ENCODE measurements at places on chromosomes 1 and 21. TPM values are rescaled to one million over a fixed set of nuclear protein-coding genes. Genes with fewer than 3 reads are reported as not detected.

The TNFAIP8L2 gene
- total RNA-seq: 0.20 TPM

The ST6GALNAC5 gene
- not detected for total RNA-seq

The TTC34 gene
- total RNA-seq: under 0.01 TPM

DNA sequence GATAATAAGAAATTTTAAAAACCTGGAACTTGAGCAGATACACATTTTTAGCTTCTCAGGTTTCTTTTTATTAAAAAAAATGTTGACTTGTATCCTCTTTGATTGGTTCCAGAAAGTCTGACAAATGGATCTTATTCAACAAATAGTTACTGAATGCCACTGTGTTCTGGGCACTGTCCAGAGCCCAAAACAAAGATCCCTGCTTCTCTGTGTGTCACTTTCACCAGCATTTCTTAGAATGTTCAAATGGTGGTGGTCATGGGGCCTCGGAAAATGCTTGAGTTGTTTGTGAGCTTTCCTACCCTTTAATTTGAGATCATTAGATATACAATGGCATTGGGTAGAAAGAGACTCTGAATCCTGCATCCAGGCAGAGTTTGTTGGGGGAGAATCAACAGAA lies 19.9 kb downstream of the ACTN2 start:
- no peak for DNase-seq

GRCh38 chr1:243735457-243735856 lies 114.6 kb downstream of the AKT3 start:
- DNase-seq: no peak

- no peak for DNase-seq
Observed at GRCh38 chr21:42829417-42829816, 49.9 kb downstream of the WDR4 start.

GRCh38 chr1:22636353-22636752 lies at the start of gene C1QA:
C1QA (plus strand) TSS chr1:22636628; CDS start chr1:22637617, 989 bp downstream.
- DNase-seq: no peak

DNA sequence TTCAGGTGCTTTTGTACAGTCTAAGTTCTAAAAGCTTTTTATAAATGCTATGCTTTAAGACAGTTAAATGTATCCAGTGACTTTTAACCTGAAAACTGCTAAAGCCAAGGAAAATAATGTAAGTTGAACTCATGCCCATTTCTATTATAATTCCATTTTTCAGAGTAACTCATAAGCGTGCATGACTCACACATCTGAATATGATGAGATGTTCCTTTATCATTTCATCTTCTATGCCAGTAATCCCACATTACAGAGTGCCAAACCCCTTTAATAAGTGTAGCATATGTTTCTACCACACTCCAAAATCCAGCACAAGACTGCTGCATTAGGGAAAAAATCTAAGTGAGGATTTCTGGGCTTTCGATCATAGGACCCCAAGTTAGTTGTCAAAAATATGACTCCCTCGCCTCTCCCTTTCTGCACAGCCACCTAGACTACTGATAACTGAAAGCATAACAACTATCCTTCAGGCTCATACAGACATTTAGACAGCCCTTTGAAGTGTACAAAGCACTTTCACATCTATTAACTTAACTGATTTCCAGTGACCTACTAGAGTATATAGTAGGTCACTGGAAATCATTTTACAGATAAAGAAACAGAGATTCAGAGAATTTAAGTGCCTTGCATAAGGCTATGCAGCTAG lies 45.3 kb downstream of the JAK1 start:
- DNase-seq: peak; percentile 74

DNA sequence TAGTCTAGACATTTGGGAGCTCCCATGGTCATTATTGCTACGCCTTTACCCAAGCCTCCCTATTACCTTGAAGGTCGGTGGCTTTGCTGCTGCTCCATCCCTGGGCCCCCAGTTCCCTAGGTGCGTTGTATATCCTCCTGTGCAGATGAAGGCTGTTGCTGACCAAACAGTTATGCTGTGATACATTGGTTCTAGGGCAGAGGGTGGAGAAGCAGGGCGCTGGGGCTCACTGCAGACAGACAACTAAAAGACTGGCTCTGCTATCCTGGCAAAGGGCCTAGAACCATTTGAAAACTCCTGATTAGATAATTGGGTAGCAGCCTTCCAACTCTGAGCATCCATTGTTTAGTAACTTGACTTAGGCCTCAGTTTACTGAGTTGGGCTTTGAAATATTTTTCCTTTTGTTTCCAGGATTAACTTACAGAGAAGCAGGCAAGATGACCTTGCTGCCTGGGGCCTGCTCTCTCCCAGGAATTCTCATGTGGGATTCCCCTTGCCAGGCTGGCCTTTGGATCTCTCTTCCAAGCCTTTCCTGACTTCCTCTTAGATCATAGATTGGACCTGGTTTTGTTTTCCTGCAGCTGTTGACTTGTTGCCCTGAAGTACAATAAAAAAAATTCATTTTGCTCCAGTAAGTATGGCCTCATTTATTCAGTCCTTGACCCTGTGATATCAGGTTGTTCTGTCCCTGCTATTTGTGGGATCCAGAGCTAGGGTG lies 15.5 kb downstream of the CHI3L2 start:
- peak; percentile 29 for DNase-seq

DNA sequence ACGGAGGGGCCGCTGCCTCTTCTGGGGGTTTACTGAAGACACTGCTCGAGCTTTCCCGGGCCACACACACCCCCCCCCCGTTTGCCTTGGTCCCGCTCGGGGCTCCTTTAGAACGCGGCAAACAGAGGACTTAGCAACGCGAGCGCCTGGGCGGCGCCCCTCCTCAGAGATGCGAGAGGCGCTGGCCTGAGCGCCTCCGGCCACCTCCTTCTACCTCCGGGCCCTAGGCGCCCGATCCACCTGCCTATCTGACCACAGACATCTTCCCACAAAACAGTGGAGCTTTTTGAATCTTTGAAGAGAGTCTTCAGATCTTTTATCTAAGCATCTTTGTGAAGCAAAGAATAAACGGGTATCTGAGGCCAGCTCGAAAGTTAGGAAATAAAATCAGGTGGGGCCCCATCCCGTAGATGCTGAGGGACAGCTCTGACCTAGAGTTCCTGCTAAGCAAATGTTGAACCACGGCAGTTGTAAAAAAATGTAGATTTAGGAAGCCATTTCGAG lies 436 bp upstream of the TTLL7 start:
- no peak for DNase-seq

DNA sequence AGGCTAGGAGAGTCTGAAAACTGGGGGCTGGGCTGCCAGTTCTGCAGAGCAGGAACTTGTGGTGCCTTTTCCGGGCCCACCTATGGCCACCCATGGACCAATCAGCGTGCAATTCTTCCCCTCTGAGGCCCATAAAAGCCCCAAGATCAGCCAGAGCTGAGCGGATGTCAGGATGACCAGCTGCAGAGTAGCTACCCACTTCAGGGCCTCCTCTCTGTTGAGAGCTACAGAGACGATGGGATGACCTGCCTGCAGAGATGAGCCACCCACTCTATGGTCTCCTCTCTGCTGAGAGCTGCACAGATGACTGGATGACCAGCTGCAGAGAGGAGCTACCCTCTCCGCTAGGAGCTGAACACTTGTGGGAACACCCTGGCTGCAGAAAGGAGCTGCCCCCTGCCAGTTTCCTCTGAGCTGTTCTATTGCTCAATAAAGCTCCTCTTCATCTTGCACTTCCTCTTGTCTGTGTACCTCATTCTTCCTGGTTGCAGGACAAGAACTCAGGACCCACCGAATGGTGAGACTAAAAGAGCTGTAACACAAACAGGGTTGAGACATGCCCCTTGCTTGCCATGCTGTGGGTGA lies 12.8 kb upstream of the AADACL4 start:
- no peak for DNase-seq

DNA sequence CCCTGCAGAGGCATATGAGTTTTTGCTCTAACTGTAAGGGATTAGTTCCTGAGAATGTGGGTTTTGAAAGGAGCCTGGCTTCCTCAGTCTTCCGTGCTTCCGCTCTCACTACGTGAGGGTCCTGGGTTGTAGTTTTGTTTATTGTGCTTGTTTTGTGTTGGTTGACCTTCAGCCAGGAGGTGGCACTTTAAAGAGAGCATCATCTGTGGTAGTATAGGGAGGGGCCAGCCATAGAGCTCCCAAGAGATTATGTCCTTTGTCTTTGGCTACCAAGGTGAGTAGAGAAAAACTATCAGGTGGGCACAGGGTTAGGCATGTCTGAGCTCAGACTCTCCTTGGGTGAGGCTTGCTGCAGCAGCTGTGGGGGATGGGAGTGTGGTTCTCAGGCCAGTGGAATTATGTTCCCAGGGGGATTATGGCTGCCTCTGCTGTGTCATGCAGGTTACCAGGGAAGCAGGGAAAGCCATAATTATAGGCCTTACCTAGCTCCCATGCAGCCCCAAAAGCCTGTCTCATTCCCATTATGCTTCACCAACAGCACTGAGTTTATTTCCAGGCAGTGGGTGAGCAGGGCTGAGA lies 23.5 kb downstream of the CYP4B1 start:
- no peak for DNase-seq

DNA sequence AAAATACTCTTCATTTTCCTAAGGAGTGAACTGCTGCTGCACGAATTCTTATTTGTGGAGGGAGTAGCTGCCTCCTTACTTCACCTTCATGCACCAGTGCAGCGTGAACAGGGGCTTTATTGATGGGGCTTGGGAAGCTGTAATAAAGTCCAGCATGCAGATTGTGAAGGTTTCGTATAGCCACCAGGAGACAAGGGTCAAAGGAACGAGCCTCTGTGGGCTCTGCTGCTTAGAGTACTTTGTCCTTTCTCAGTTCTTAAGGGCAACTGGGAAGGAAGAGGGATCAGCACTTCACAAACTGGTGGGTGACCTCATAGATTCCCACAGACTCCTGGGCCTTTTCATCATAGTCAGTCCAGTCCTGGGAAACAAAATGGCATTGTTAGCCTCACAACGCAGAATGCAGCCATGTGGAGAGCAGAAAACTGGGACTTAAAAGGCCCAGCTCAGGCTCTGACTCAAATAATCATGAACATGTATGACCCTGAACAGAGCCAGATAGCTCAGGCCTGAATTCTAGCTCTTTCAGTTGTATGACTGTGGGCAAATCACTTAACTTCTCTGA lies 6.0 kb downstream of the CZIB start:
- no peak for DNase-seq

- no peak for DNase-seq
Observed at GRCh38 chr1:177048314-177049069, 116.0 kb downstream of the ASTN1 start.
